ENCODE measurements at places on chromosomes 1 and 21. TPM values are rescaled to one million over a fixed set of nuclear protein-coding genes. Genes with fewer than 3 reads are reported as not detected.

Gene TNNT2
- polyA plus RNA-seq, result 0.61 TPM

Gene AMY1A
- polyA plus RNA-seq, result not detected

Gene MAN1C1
- polyA plus RNA-seq, result 0.27 TPM

Gene DIRAS3
- polyA plus RNA-seq, result 0.14 TPM

Gene C1orf52
- 15.8 TPM for polyA plus RNA-seq

Gene SPRR2B
- not detected for polyA plus RNA-seq

Gene CCDC185
- not detected for polyA plus RNA-seq

Gene PRAMEF17
- not detected for polyA plus RNA-seq

Gene LCA5L
- 0.94 TPM for polyA plus RNA-seq

Gene LAMC1
- polyA plus RNA-seq, result 40.9 TPM

Gene MMP23B
- polyA plus RNA-seq, result 0.07 TPM

Gene NOS1AP
- polyA plus RNA-seq, result 0.02 TPM

Gene TNFSF18
- polyA plus RNA-seq, result 0.69 TPM

Gene OTUD3
- 5.5 TPM for polyA plus RNA-seq

Gene PTPRU
- polyA plus RNA-seq, result 6.4 TPM

Gene FCGR1A
- polyA plus RNA-seq, result not detected

Gene SLAMF7
- polyA plus RNA-seq, result 31.0 TPM

Gene KCNK1
- polyA plus RNA-seq, result 14.0 TPM

Gene AGL
- 5.6 TPM for polyA plus RNA-seq

Gene LHX8
- polyA plus RNA-seq, result not detected

Gene VWA5B1
- not detected for polyA plus RNA-seq

Gene PLA2G2F
- polyA plus RNA-seq, result 0.26 TPM

Data from keratinocyte (primary cell).